ENCODE measurements at places on chromosomes 5 and 9.

- no peak for DNase-seq
These were observed 107.9 kb downstream of the RXRA start for GRCh38 chr9:134433909-134434882.

DNA sequence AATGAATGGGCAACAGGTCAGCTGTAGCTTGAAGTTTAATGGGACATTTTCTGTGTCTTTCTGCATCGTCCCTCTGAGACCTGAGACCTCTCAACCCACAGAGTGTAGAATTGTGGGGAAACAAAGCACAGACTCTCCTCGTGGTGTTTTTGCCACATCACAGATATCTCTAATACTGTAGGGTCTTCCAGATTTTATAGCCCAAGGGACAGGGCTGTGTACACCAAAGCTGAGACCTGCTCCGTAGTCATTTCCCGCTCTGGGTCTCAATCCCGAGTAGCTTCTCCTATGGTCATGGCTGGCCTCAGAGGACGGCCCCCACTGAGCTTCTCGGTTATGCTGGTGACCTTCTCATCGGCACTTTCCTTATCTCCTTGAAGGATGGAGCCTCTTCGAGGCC lies 14.9 kb upstream of the CLK4 start:
- no peak for DNase-seq

DNA sequence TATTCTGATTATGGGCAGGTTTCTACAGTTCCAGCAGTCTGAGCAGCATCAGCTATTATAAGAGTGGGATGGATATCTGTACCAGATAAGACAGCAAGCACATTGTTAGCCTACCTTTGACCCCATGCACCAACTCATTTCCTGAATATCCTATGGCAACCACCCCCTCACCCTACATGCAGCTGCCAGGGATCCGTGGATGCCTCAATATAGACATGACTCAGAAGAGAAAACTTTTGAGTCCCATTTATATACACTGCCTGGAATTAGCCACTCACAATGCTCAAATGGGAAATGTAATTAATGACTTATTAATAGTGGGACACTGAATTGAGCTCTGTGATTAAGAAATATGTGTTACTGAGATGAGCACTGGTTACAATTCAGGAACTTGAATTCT lies 124.4 kb downstream of the SSBP2 start:
- no peak for DNase-seq

GRCh38 chr9:113454914-113455761 lies 8.4 kb upstream of the RGS3 start:
- no peak for DNase-seq

- DNase-seq, result no peak
These were observed 453.6 kb upstream of the TUSC1 start for GRCh38 chr9:26131886-26132285.

DNA sequence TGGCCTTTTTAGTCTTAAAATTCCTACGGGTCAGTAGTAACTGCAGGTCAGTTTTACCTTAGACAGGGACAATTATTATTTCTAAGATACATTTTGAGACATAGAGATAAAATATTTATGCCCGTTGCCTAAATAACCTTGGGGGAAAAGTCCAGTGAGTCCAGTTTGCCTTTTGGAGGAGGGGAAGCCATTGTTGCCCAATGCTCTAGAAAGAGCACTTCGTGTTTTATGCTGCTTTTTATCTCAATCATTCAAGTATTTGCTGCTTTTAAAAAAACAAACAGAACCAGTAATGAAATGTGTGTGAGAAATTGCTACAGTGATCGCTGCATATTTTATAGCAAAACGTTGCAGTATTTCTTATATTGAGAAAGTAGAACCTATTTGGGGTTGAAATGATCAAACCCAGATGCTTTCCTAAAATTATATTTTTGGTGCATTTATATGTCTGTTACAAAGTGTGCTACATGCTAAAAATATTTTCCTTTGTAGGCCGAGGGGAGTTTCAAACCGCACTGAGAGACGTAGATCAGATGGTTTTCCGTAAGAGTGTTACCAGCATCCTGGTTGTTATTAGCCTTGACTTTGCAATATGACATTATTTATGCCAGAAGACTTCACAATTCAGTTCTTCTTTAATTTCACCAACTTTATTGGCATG lies 266.8 kb downstream of the AOPEP start:
- DNase-seq, result no peak

- no peak for DNase-seq
These were observed 422.3 kb downstream of the PRR16 start for GRCh38 chr5:120886351-120886860.

GRCh38 chr5:164748861-164749260 lies 1243.4 kb downstream of the MAT2B start:
- no peak for DNase-seq

GRCh38 chr9:92756792-92757191 lies 7.8 kb downstream of the BICD2 start:
- no peak for DNase-seq

GRCh38 chr9:88623698-88624097 lies 88.7 kb downstream of the NXNL2 start:
- no peak for DNase-seq

- no peak for DNase-seq
These were observed 30.1 kb downstream of the PPARGC1B start for GRCh38 chr5:149759986-149760853.

DNA sequence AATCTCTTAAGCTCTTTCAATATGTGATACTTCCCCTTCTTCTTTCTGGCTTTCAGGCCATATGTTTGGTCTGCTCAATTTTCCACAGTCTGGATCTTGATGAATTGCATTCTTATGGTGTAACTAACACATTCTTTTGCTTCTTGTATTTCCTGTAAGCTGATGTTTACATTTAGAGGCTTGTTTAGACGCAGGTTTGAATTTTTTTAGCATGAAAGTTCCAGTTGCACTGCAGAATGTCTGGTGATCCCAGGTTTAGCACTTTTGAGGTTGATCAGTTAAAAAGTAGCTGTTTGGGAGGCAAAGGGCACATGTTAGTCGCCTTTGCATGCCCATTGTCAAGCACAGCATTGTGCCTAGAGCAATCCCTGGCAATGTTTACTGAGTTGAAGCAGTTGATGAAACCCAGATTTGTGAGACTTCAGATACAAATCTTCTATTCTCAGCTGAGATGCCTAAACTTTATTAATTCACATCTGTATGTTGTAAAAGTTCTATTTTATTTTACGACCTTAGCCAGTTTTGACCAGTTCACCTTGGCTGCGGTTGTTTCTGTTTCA lies 59.6 kb upstream of the SPATA31C2 start:
- no peak for DNase-seq

GRCh38 chr9:6098431-6098830 lies 83.0 kb upstream of the RANBP6 start:
- no peak for DNase-seq

GRCh38 chr9:78370991-78371390 lies 74.1 kb downstream of the PSAT1 start:
- no peak for DNase-seq

GRCh38 chr9:119289740-119290433 lies 79.3 kb downstream of the BRINP1 start:
- DNase-seq, result no peak

GRCh38 chr9:121893786-121894185 lies 199.3 kb downstream of the TTLL11 start:
- DNase-seq, result no peak

- DNase-seq, result no peak
These were observed 325.1 kb upstream of the NMUR2 start for GRCh38 chr5:152730176-152730575.

- DNase-seq, result no peak
These were observed 35.1 kb downstream of the NNT start for GRCh38 chr5:43638107-43638506.

DNA sequence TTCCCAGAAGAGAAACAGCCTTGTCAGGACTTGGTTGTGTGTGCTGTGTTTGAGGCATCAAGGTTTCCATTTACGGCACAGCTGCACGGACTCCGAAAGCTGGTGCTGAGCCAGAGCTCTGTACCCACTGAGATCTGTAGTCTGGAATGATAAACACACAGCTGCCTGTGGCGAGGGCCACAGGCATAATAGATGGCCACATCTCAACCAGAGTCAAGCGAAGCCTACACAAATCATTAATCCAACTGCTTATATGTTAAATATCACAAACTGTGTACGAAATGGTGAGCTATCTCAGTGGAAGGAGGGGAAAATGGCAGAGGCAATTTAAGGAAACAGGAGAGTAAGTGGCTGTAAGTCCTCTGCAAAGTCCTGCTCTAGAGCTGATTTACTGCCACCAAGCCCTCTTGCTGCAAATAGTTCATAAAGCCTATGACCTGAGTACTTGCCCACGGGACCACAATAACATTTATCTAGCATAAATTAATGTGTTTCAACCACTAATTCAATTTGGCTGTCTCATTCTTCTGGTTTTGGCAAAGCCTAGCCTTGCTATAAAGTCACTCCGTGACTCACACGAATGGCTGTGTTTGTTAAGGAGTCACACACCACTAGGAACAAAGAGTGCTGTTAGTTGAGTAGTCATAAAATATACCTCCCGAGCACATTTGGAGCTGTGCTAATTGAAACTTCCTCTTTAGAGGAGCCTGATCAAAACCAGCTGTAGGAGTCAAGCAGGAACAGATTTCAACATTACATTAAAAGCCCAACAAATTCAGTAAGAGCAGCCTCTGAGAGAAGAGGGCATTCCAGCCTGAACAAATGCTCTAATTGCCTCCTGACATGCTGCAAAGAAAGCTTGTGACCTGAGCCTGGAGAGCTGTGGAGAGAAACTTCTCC lies 738.6 kb upstream of the ZNF608 start:
- DNase-seq, result no peak

GRCh38 chr9:82382887-82383616 lies 394.5 kb downstream of the SPATA31D1 start:
- no peak for DNase-seq

DNA sequence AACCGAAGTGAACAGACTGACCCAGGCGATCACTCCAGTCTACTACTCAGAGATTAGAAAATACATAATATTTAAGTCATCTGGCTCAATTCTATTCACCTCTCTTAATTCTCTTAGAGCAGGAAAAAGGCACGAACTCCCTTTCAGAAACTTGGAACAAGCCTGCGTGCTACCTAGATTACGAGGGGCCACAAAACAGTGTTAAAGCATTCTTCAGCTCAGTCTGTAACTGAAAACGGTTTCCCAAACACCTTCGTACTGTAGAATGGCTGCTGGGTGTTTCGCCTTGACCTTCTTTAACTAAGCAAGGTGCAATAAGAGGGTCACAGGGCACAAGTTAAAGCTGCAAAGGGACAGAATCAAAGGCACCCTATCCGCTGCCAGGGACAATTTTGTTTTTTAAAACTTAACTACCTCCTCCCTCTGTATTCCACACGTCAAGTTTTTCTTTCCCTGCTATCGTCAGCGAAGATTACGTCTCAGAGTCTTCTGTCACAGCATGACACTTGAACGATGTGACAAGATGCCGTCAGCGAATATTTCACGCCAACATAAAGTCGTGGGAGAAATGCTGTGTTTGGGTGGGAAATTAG lies 687 bp downstream of the LYSMD3 start:
- DNase-seq, result no peak

- no peak for DNase-seq
These were observed 96.3 kb upstream of the MEF2C start for GRCh38 chr5:88979244-88979643.

GRCh38 chr5:2371419-2371710 lies 380.1 kb downstream of the IRX2 start:
- DNase-seq, result no peak

- no peak for DNase-seq
These were observed 75.1 kb upstream of the STXBP1 start for GRCh38 chr9:127537014-127537413.

GRCh38 chr9:96501633-96502538 lies 51.9 kb downstream of the HABP4 start:
- DNase-seq, result no peak

- DNase-seq, result no peak
These were observed 59.2 kb downstream of the RIC1 start for GRCh38 chr9:5688109-5688508.

DNA sequence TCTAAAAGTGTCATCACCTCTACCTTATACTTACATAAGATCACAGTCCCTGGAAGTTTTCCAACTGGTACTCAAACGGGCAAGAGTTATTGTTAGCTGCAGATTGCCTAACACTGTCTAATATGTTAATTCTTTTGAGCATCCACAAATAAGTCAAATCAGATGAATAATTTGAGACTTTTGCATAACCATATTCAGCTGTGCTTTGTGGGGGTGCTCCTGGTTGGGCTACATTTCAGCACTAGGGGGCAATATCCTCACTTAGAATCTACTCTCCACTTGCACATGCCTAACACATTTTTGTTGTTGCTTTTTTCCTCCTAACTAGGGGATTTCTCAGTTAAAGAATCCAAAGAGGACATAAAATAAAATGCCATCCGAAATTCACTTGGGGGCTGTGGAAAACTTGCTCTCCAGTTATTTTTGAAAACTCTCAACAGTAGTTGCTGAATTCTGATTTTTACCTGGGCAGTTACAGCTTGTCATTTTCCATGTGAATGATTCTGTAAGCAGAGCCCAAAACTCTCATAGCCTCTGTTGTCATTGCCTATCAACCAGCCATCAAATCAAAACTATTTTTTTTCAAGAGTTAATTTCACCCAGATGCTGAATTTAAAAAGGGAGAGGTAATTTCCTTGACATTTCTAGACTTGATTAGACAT lies 71.5 kb downstream of the TRIM36 start:
- peak; percentile 5 for DNase-seq

- DNase-seq, result peak; percentile 16
These were observed 898 bp downstream of the STC2 start for GRCh38 chr5:173327084-173327947.
